ENCODE measurements at places on chromosomes 11 and 22.

DNA sequence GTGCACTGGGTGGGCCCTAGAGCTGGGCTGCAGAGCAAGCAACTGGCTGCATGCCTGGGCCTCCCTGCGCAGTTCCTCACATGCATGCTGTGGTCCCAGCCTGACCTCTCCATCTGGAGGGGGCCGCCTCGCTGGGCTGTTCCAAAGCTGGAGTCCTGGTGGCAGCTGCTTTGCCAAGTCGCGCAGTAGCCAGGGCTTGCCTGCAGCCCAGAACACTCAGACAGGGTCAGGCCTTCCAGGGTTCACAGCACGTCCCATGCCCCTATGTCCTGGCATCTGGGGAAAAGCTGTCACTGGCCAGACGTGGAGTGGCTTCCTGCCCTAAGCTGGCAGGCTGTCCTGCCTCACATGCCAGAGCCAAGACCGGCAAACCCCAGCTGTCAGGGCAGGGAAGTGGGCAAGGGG is 16.5 kb upstream of the CDC42EP2 start:
- DNase-seq: peak; percentile 74

DNA sequence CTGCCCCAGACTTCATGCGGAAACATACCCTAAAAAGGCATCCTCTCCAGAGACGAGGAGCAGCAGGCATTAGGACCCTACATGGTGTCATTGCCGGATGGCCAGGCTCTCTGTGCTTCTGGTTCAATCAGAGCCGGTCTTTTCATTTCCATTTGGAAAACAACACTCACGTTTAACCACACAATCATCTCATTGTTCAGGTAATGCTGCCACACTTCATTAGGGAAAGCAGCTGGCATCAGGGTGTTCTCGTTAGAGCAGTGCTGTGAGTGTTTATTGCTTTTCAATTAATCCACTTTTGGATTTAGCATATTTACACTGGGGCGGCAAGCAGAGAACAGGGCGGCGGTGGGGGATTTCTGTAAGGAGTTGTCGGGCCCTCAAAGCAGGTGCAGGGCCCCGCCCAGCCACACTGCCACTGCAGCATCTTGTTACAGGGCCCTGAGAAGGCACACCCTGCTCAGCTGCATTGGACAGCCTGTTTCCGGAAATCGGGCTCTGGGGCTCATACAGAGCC is 338.6 kb downstream of the SHANK2 start:
- no peak for DNase-seq

DNA sequence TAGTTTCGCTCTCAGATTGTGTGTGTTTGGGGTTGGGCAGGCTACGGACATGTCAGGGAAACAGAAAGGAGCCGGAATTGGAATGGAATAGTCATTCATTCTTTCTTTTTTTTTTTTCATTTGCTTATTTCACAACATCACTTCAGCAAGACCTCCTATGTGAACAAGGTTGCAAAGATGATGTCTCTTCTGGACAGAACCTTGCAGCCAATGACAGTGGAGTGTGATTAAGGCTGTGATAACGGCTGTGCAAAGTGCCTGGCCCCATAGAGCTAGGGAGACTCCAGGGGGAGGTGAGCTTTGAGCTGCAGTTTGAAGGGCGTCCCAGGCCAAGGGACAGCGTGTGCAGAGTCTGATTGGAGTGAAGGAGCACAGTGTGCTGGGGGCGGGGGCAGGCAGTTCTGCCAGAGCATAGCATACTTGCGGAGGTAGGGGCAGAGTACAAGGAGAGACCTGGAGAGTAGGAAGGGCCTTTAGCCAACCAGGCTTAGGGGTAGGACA is 3.4 kb downstream of the TIGD3 start:
- no peak for DNase-seq

DNA sequence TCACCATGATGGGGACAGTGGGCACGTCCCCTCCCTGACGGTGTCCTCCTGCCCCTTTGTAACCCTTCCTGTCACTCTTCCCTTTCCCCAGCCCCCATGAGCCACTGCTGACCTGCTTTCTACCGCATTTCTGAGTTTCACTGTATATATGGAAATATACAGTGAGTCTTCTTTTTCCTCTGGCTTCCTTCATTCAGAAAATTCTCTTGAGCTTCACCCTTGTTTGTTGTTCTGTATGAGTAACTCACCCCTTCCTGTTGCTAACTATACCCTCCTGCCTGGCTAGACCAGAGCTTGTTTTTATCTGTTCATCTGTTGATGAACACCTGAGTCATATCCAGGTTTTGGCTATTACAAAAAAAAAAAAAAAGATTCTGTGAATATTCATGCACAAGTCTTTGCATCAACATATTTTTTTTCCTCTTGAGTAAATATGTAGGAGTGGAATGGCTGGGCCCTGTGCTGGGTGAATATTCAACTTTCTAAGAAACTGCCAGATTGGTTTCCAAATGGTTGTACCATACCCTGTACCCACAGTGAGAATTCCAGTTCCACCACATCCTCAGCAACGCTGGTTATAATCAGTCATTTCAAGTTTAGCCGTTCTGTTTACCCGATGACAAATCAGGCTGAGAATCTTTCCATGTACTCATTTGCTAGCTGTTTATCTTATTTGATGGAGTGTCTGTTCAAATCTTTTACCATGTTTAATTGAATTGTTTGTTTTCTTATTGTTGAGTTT is 62.0 kb downstream of the IGF2 start:
- no peak for DNase-seq

DNA sequence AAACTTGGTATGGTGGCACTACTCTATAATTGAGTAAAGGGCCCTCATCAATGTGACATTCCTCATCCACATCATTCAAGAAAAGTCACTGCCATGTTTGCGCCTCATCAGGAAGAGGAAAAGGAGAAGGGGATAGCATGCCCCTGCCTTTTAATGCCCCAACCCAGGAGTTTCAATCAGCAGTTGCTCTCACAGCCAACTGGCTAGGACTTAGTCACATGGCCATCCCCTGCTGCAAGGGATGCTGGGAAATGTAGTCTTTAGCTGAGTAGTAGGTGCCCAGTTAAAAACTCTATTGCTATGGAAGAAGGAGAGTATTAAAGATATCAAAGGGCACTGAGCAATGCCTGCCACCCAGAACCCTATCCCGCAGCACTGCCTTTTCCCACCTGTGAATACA is 10.9 kb upstream of the CCND1 start:
- no peak for DNase-seq

GRCh38 chr11:63767267-63767564 is 1.4 kb downstream of the ZFTA start:
- DNase-seq: no peak

GRCh38 chr22:23777776-23778576 is 5.3 kb downstream of the MMP11 start:
- no peak for DNase-seq

GRCh38 chr11:64006398-64006797 is 20.2 kb downstream of the OTUB1 start:
- DNase-seq: no peak

GRCh38 chr11:117796456-117796871 is 552 bp downstream of the DSCAML1 start:
- DNase-seq: no peak

DNA sequence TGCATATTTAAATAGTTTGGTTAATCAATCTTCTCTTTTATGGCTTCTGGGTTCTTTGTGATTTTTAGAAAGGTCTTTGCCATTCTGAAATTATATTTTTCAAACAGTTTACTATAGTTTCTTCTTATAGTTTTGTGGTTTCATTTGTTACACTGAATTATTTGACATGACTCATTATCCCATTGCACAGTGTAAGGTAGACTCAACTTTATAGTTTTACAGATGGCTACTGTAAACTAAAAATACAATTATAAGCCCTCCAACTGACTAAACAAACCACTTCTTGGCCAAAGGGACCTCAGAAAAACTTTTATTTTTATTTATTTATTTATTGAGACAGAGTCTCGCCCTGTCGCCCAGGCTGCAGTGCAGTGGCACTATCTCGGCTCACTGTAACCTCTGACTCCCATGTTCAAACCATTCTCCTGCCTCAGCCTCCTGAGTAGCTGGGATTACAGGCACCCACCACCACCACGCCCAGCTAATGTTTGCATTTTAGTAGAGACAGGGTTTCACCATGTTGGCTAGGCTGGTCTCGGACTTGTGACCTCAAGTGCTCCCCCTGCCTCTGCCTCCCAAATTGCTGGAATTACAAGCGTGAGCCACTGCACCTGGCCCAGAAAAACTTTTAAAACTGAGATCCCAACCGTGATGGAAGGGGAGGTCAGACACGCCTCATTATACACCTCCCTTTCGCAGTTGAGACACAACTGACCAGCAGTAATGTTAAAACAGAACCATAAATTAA is 14.1 kb upstream of the RAC2 start:
- DNase-seq: no peak

GRCh38 chr11:74048993-74049392 is 40.1 kb upstream of the UCP3 start:
- DNase-seq: no peak

- DNase-seq: peak; percentile 38
These were observed 839 bp downstream of the CEP164 start for GRCh38 chr11:117328375-117329010.

GRCh38 chr11:93542811-93543229 is 371 bp downstream of the SMCO4 start:
- DNase-seq: no peak

Data from gastrocnemius medialis (tissue), 4 donors.